ENCODE measurements at places on chromosomes 11 and 22.
A peak's percentile ranks its signal among the peaks of the same experiment; 100 is the strongest.

GRCh38 chr11:7639643-7640025 lies 33.7 kb downstream of the CYB5R2 start:
- H3K4me1 ChIP-seq, result no peaks in the 10 kb centered on the region
- no peak overlapping the region for H3K4me3 ChIP-seq
- peaks cover 2% of the 10 kb centered on the region for H3K27me3 ChIP-seq
- no peaks in the 10 kb centered on the region for H3K36me3 ChIP-seq

- no peak for DNase-seq
- no peak overlapping the region for H3K27ac ChIP-seq
- no peaks in the 10 kb centered on the region for H3K36me3 ChIP-seq
- no peaks in the 10 kb centered on the region for H3K27me3 ChIP-seq
- H3K4me1 ChIP-seq, result no peaks in the 10 kb centered on the region
These were observed 48.4 kb upstream of the MPEG1 start for GRCh38 chr11:59261150-59261549.

- H3K36me3 ChIP-seq, result no peaks in the 10 kb centered on the region
- H3K4me1 ChIP-seq, result no peaks in the 10 kb centered on the region
- H3K4me3 ChIP-seq, result no peak overlapping the region
- no peak overlapping the region for H3K27ac ChIP-seq
These were observed 105.8 kb upstream of the ARHGAP42 start for GRCh38 chr11:100581318-100581717.

DNA sequence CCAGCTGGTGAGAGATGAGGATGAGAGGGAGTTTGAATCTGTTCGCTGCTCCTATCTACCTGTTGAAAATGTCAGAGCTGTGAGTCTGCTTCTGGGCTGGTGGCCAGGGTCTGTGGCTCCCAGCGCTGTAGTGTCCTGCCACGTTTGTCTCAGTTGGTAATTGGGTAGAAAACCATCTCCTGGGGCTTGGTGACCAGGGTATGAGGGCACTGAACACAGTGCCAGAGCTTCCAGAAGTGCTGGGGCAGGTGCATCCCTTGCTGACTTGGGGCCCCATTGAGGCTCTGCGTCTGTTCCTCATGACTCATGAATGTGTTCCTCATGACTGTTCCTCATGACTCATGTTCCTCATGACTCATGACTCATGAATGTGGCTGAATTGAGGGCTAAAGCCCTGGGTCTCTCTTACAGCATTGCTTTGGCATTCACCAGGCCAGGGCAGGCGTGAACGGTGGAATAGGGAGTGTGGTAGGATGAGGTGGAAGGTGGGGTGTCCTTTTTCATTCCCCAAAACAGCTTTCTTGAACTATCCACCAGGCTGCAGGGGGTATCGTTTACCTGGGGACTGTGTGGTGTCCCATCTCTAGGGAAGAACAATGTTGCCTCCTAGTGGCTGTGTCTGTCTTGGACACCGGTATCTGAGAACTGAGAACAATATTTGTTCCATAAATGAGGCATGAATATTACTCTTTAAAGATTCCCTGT lies 139.5 kb downstream of the COMMD9 start:
- H3K27ac ChIP-seq, result no peak overlapping the region
- no peaks in the 10 kb centered on the region for H3K36me3 ChIP-seq
- no peaks in the 10 kb centered on the region for H3K27me3 ChIP-seq

DNA sequence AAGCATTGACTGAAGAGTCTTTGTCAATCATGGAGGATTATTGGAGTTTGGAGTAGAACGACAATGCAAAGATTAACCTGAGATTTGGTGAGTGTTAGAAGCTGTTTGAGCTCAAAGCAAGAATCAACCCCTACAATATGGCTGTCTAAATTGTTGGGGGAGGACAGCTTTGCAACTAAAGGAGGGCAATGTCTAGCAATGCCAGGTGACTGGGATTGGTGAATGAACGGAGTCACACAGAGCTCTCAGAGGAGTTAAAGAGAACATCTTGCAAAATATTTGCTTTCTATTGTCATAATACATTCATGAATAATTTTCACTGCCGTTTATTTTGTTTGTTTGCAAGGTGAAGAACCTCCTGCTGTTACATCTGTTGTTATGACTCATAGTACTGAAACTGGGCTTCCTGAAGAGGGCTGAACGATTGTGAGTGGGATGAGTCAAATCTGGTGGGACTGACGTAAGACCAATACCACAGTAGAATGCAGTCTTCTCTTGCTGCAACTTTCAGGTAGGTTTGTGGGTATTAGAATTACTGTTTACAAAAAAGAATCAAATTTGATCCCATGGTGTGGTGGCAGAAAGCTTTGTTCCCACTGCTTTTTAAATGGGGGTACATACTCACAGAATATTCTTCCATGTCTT lies 281.9 kb downstream of the CADM1 start:
- peaks cover 19% of the 10 kb centered on the region for H3K4me1 ChIP-seq
- H3K4me3 ChIP-seq, result no peak overlapping the region
- H3K27me3 ChIP-seq, result no peaks in the 10 kb centered on the region
- H3K27ac ChIP-seq, result peak overlapping the region; percentile 47
- H3K36me3 ChIP-seq, result no peaks in the 10 kb centered on the region

DNA sequence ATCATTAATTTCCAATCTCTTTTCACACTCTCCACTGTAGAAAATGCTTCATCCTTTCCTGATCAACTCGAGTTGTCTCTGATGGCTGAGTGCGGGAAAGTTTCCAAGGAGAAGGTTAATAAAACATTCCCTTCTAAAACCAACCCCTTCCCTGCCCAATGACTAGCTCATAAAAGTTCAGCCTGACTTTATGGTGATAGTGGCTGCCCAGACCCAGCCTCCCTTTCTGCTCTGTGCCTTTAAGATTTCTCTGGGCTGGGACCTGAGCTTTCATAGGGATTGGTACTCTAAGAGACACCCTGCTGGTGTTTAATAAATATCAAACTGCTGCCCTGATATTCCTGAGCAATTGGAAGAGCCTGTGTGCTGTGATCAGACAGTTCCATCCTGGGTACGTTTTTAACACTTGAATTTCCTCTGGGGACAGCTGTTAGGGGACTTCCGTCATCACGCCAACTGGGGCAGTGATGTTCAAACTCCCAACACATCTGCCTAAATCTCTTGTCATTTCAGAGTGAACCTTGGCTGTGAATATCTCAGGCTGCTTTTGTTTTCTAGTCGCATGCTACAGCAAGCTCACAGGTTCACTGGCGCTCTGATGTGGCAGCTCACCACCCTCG lies 195.0 kb upstream of the KIRREL3 start:
- H3K36me3 ChIP-seq, result no peaks in the 10 kb centered on the region
- H3K27me3 ChIP-seq, result no peaks in the 10 kb centered on the region
- H3K27ac ChIP-seq, result no peak overlapping the region
- H3K4me1 ChIP-seq, result no peaks in the 10 kb centered on the region

Measured in activated CD8-positive, alpha-beta T cell treated with anti-CD3 and anti-CD28 coated beads, Interleukin-2, amount 10 ng/mL, durations not matched to agents 7 days and 5 days (primary cell).